ENCODE measurements at places on chromosomes 4 and X.

DNA sequence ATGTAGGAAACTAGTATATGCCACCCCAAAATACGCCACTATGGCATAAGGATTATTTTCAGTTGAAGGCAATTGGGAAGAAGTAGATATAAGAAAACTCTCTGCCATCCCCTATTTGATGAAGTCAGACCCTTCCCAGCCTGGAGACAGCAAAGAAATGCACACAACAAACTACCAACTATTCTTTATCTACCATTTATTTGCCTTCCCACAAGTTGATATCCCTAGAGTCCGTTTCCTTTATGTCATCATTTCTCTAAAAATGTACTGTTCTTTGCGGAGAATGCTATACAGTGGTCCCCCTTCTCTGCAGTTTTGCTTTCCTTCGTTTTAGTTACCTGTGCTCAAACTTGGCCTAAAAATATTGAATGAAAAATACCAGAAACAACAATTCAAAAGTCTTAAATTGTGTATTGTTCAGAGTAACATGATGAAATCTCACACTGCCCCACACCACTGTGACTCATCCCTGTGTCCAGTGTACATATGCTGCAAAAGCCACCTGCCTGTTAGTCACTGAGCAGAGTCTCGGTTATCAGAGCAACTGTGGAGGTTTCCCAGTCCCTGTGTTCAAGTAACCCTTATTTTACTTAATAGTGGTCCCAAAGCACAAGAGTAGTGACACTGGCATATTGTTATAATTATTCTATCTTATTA is 152.3 kb downstream of the WDFY3 start:
- no peak for DNase-seq
- H3K4me3 ChIP-seq, result no peak overlapping the region
- no peaks in the 10 kb centered on the region for H3K27me3 ChIP-seq
- H3K27ac ChIP-seq, result no peak overlapping the region

DNA sequence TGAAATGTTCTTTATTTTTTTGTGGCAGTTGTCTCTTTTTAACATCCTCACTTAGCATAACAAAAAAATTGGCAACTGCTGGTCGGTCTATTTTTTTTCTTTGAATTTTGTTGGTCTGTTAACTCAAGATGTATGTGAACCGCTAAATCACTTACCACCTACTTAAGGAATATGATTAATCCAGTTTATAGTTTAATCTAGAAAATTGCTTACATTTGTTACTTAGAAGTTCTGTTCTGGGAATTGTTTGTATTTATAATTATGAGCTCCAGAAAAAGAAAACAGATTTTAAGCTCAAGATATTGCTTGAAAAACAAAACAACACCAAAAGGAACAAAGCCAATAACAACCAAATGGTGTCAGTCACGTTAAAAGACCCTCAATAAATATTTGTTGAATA is 66.1 kb upstream of the KLHL13 start:
- no peaks in the 10 kb centered on the region for H3K36me3 ChIP-seq
- no peak overlapping the region for H3K27ac ChIP-seq
- no peaks in the 10 kb centered on the region for H3K27me3 ChIP-seq
- H3K4me1 ChIP-seq, result peaks cover 14% of the 10 kb centered on the region
- no peak overlapping the region for H3K4me3 ChIP-seq
- no peak for DNase-seq

DNA sequence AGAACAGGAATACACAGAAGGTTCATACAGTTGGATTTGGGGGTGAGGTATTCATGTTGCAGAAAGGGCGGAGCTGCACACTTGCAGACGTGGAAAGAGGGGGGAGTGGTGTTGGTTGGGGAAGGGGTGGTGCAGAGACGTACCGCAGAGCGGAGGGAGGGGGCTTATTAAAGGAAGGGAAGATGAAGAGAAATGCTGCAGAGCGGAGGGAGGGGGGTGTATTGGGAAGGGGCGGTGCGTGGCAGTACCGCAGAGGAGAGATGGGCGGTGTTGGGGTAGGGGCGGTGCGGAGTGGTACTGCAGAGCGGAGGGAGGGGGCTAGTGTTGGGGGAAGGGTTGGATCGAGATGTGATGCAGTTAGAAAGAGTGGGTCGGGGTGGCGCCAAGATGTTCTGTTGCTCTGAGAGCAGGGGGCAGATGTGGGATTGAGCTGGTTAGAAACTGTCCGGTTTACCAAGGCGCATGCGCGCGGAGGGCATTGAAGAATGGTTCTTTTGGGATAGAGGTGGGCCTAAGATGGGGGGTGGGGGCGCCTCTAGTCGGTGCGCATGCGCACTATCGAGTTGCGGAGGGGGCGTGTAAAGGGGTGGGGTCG is 900 bp downstream of the TRO start:
- H3K27me3 ChIP-seq, result no peaks in the 10 kb centered on the region
- peak overlapping the region; percentile 52 for H3K4me3 ChIP-seq
- H3K27ac ChIP-seq, result no peak overlapping the region
- no peaks in the 10 kb centered on the region for H3K36me3 ChIP-seq
- H3K4me1 ChIP-seq, result no peaks in the 10 kb centered on the region

DNA sequence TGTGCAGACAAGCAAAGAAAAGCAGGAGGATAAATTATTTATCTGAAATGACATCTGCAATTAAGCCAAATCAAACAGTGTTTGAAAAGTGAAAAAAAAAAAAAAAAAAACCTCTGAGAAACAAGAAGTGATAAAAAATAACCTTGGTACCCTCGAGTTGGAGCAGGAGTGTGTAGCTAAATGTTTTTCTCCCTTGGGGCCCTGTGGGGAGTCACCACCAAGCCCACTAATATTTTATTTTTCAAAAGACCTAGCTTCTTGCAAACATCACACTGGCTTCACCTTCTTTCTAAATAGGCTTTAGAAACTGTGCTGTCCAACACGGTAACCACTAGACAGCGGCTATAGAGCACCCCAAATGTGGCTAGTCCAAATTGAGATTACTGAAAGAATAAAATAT is 47.7 kb downstream of the SNX25 start:
- DNase-seq, result no peak
- H3K36me3 ChIP-seq, result no peaks in the 10 kb centered on the region
- no peaks in the 10 kb centered on the region for H3K27me3 ChIP-seq
- peaks cover 5% of the 10 kb centered on the region for H3K4me1 ChIP-seq
- H3K4me3 ChIP-seq, result no peak overlapping the region

DNA sequence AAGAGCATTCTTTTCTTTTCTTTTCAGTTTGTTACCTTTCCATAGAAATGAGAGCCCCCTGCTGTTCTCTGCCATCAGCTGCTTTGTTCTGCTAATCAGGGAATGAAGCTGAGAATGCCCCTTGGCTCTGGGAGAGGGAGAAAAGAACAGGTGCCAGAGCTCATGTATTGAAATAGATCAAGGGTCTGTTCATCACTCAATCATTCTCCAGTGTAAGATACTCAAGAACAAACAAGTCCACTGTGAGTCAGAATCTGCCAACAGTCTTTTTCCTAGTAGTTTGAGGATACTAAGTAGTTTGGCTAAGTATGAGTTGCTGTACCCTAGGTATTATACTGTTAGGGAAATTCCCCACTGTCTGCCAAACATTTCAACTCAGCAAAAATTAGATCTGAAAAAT is 144.3 kb downstream of the RTL3 start:
- H3K4me3 ChIP-seq, result no peak overlapping the region
- H3K27me3 ChIP-seq, result no peaks in the 10 kb centered on the region
- H3K4me1 ChIP-seq, result peaks cover 14% of the 10 kb centered on the region
- no peak for DNase-seq
- peak overlapping the region; percentile 59 for H3K27ac ChIP-seq
- H3K36me3 ChIP-seq, result no peaks in the 10 kb centered on the region

- H3K4me3 ChIP-seq, result no peak overlapping the region
- no peaks in the 10 kb centered on the region for H3K27me3 ChIP-seq
Measured at GRCh38 chrX:134010690-134011089, 25.3 kb upstream of the GPC3 start.

GRCh38 chrX:154027986-154028385 is 8.3 kb upstream of the IRAK1 start:
- no peak overlapping the region for H3K27ac ChIP-seq
- H3K4me1 ChIP-seq, result peaks cover 5% of the 10 kb centered on the region
- no peaks in the 10 kb centered on the region for H3K27me3 ChIP-seq
- no peak for DNase-seq

- DNase-seq, result no peak
- no peaks in the 10 kb centered on the region for H3K36me3 ChIP-seq
- no peak overlapping the region for H3K4me3 ChIP-seq
Measured at GRCh38 chrX:72652082-72652481, 62.0 kb downstream of the PHKA1 start.

DNA sequence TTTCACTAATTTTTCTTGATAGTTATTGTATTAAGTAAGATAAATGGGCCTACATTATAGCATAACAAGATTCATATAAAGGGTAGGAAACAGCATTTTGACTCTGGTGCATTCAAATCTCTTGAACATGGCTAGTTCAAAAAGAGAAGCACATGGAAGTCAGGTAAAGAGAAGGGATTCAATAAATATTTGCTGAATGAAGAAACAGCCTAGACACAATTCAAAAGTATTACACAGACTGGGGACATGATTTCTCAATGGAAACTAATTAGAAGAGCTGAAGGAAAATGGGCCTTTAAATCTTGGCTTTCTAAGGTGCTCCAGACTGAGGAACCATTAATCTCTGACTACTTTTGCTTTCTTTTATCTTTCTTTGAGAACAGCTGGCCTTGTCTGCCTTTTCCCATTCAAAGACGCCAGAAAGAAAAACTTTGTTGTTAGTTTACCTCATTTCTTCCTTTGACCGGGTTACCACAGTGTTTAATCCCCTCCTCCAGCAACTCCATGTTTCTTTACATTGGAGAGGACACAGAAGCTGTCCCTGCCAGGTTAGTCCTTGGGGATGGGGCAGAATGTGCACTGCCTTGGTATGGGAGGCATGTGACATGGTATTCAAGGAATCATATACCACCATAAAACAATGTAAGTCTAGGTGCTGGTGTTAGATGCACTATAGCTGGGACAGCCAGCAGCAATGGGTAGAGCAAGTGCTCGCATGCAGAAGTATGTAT is 264.2 kb downstream of the CAMK2D start:
- peaks cover 8% of the 10 kb centered on the region for H3K36me3 ChIP-seq
- H3K4me3 ChIP-seq, result no peak overlapping the region
- no peaks in the 10 kb centered on the region for H3K27me3 ChIP-seq
- DNase-seq, result no peak

DNA sequence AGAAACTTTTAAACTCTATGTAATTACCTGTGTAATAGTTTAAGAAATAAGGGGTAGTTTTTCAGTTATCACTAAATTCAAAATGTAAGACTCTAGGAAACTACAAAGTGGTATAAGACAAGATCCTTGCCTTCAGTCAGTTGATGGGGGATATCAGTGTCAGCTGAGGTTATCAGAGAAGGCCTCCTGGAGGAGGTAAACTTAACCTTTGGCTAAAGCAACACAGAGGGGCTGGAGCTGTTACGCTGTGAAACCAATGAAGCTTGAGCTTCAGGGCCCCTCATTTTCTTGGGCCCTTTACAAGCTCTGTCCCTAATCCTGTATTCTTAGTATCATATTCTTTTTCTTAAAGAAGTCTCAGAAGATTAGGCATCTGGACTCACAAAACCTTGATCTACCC is 35.9 kb downstream of the FAM13A start:
- DNase-seq, result no peak
- H3K27ac ChIP-seq, result no peak overlapping the region
- H3K27me3 ChIP-seq, result no peaks in the 10 kb centered on the region
- no peak overlapping the region for H3K4me3 ChIP-seq
- no peaks in the 10 kb centered on the region for H3K4me1 ChIP-seq

GRCh38 chr4:5893004-5893580 is at the start of gene CRMP1:
CRMP1 (minus strand) TSS chr4:5893086; CDS start chr4:5892969, 117 bp downstream.
- DNase-seq, result no peak
- peaks cover 47% of the 10 kb centered on the region for H3K27me3 ChIP-seq
- no peaks in the 10 kb centered on the region for H3K36me3 ChIP-seq
- H3K4me1 ChIP-seq, result peaks cover 33% of the 10 kb centered on the region
- H3K27ac ChIP-seq, result no peak within 1 kb of the TSS
- H3K4me3 ChIP-seq, result no peak within 1 kb of the TSS

GRCh38 chr4:5399790-5400421 is 308.5 kb downstream of the EVC2 start:
- H3K4me3 ChIP-seq, result no peak overlapping the region
- H3K27me3 ChIP-seq, result no peaks in the 10 kb centered on the region
- DNase-seq, result no peak
- H3K36me3 ChIP-seq, result no peaks in the 10 kb centered on the region

- H3K36me3 ChIP-seq, result no peaks in the 10 kb centered on the region
- H3K4me3 ChIP-seq, result no peak overlapping the region
- H3K4me1 ChIP-seq, result no peaks in the 10 kb centered on the region
- no peaks in the 10 kb centered on the region for H3K27me3 ChIP-seq
- H3K27ac ChIP-seq, result no peak overlapping the region
Measured at GRCh38 chrX:132883358-132883915, 75.0 kb downstream of the HS6ST2 start.

GRCh38 chrX:48937054-48937907 is 18.5 kb upstream of the PIM2 start:
- H3K4me1 ChIP-seq, result peaks cover 24% of the 10 kb centered on the region
- H3K27me3 ChIP-seq, result no peaks in the 10 kb centered on the region
- H3K36me3 ChIP-seq, result peaks cover 47% of the 10 kb centered on the region
- no peak overlapping the region for H3K4me3 ChIP-seq
- no peak overlapping the region for H3K27ac ChIP-seq

- no peaks in the 10 kb centered on the region for H3K36me3 ChIP-seq
- no peak overlapping the region for H3K27ac ChIP-seq
- no peak for DNase-seq
Measured at GRCh38 chr4:10743357-10743756, 58.8 kb upstream of the CLNK start.

DNA sequence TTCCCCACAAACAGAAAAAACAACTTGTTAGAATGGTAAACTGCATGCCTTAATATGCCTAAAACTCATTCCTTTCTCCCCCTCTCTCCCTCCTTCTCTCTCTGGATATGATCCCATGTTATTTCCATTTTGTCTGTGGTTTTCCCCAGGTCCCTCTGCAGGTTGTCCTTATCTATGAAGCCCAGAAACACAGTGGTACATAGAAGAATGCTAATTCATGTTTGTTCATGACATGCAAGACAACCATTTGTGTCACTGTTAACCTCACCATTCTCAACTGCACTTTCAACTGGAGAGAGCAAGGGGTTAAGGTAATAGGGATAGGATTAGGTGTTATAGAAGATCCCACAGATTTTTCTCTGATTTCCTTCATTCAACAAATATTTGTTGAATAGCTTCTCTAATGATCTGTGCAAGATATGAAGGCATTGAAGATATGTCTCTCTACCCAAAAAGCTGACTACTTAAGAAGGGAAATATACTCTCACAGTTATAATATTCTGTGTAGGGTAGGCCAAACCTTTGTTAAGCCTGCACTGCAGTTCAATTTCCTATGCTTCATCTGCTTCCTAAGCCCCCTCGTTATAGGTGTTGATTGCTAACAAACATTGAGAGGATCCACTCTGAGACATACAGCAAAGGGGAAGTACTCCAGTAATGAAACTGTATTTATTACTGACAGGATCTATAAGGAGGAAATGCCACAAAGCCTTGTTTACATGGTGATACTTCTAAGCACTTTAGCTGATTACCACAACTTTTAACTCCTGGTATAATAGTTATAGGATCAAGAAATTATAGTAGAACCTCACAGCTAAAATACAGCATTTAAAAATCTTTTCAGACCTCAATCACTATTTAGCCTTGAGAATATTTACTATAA is 96.1 kb downstream of the FRYL start:
- no peak overlapping the region for H3K4me3 ChIP-seq
- no peak for DNase-seq
- no peak overlapping the region for H3K27ac ChIP-seq

- no peak overlapping the region for H3K4me3 ChIP-seq
- no peaks in the 10 kb centered on the region for H3K4me1 ChIP-seq
- H3K27ac ChIP-seq, result no peak overlapping the region
- no peaks in the 10 kb centered on the region for H3K27me3 ChIP-seq
Measured at GRCh38 chrX:124475358-124475757, 129.0 kb downstream of the SH2D1A start.

Measured in esophagus muscularis mucosa (tissue), 4 donors.